Activated CD8-positive, alpha-beta T cell treated with anti-CD3 and anti-CD28 coated beads for 36 hours (primary cell): ENCODE measurements at places on chromosomes 5 and 9. TPM values are rescaled to one million over a fixed set of nuclear protein-coding genes. Genes with fewer than 3 reads are reported as not detected.

CCDC171 gene
- 2.3 TPM for total RNA-seq

ATP10B gene
- total RNA-seq, result not detected

DAB2 gene
- total RNA-seq, result not detected

ANKRD18A gene
- 0.85 TPM for total RNA-seq

CDX1 gene
- total RNA-seq, result not detected

EQTN gene
- total RNA-seq, result not detected

NPDC1 gene
- total RNA-seq, result 18.2 TPM

CAMK4 gene
- total RNA-seq, result 79.7 TPM
